ENCODE measurements at places on chromosomes 16 and 17.

DNA sequence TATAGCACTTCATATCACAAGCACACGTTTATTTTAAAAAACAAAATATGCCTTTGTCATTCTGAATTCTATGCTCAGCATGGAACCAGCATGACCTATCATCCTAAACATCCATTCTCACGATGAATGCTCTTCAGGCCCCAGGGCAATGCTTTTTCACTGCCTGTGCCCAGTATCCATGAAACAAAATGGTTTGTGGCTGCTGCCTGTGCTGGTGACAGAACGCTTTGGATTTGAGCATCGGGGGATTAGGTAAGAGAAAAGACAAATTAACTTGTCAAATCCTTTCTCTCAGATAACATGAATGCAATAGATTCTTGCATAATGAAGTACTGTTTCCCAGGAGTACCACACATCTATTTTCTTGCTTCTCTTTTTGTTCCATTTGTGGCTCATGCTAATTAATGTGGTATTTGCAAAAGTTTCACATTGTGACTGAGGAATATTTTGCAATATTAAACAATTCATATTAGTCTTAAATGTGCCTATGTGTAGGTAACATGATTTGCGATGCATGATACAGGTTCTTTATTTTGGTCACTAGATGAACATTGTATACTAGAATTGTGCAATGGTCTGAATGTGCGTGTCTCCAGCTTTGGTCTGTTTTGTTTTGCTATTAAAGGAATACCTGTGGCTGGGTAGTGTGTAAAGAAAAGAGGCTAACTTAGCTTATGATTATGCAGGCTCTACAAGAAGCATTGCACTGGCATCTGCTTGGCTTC, 25.8 kb upstream of the SRSF1 start:
- DNase-seq, result no peak

DNA sequence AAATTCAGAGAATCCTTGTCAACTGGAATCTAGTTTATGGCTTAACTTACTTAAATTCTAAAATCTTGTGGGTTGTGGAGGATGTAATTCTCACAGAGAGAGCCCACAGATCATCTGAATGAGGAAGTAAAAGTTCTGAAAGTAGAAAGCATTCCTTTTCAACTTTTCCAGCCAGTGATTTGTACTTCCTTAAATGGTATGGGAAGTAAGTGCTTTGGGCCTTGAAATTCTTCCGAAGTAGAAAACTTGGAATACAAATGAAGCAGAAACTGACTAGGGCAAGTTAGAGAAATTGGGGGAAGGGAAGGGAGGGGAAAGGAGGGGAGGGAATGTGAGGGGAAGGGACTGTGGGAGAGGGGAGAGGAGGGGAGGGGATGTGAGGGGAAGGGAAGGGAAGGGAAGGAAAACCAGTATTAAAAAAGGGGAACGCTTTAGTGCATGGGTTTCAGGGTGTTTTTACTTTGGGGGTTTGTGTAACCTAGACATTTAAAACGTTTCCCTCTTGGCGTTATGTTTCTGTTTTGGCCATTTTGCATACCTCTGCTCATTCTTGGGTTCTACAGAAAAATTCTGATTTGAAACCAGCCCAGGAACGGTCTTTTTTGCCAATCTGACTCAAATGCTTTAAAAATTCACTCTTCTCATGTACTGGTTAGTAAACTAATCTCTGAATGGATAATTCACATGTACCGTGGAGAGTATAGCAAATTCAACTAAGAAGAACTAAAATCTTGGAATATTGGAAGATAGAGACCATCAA, 15.5 kb upstream of the SNTB2 start:
- DNase-seq, result no peak

- no peak for DNase-seq
These were observed 63.8 kb downstream of the RAP1GAP2 start for GRCh38 chr17:2860045-2860444.

DNA sequence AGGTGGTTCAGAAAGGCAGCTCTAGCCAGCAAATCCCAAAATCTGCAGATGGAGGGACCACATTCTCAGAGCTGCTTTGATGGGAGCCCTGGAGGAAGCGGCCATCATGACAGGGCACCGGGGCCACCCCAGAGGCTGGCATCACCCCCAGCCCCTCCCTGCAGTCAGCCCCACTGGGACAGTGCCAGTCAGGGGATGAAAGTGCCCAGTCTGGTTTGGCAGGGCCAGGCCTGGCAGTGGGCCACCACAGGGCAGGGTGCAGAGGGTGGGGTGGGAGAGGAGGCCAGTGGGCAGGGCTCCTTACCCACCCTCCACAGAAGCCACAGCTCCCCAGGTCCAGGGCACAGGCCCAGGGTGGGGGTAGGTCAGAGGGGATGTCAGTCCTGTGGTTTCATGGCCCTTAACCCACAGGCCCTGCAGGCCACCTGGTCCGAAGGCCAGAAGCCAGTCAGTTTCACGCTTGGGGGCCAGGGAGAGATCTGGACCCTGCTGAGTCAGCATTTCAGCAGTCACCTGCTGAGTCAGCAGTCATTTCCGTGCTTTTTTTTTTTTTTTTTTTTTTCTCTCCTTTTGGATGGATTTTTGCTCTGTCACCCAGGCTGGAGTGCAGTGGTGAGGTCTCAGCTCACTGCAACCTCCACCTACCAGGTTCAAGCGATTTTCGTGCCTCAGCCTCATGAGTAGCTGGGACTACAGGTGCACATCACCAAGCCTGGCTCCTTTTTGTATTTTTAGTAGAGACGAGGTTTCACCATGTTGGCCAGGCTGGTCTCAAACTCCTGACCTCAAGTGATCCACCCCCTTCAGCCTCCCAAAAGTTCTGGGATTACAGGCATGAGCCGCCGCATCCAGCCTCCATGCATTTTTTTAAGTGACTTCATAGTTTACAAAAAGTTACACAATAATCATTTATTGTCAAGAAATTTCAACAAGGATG, 10.4 kb downstream of the SLC25A10 start:
- no peak for DNase-seq

DNA sequence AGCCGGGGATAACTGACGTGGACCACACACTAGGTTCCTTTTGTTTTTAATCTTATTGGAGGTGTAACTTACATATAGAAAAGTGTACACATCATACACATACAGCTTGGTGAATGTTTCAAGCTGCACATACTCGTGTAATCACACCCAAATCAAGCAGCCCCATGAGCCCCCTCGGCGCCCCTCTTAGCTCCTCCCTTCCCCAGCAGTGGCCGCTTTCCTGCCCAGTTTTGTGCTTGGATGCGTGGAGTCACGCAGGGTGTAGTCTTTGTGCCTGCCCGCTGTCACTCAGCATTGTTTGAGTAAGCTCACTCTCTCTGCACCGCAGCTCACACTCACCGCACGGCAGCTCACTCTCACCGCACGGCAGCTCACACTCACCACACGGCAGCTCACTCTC, 151.7 kb upstream of the CHMP6 start:
- DNase-seq, result no peak

DNA sequence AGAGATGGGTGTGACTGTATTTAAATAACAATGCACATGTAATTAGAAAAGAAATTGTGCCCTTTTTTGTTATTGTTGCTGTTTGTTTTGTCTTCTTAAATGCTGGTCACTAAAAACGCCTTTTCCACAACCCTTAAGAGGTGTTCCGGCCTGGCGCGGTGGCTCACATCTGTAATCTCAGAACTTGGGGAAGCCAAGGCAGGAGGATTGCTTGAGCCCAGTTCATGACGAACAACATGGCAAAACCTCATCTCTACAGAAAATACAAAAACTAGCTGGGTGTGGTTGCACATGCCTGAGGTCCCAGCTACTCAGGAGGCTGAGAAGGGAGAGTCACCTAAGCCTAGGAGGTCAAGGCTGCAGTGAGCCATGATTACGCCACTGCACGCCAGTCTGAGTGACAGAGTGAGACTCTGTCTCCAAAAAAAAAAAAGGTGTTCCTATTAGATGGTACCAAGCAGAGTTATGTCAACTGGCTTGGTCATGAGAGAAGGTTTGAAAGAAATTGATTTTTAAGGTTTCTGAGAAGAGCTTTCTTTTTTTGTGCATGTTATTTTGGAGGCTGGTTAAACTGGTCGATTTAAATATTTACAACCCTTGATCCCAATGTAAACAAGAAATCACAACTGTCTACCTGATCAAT, 23.5 kb upstream of the RFFL start:
- DNase-seq, result no peak
